Spinal cord (tissue), 10 donors: ENCODE measurements at places on chromosomes 5 and 9. TPM values are rescaled to one million over a fixed set of nuclear protein-coding genes. Genes with fewer than 3 reads are reported as not detected.

DNA sequence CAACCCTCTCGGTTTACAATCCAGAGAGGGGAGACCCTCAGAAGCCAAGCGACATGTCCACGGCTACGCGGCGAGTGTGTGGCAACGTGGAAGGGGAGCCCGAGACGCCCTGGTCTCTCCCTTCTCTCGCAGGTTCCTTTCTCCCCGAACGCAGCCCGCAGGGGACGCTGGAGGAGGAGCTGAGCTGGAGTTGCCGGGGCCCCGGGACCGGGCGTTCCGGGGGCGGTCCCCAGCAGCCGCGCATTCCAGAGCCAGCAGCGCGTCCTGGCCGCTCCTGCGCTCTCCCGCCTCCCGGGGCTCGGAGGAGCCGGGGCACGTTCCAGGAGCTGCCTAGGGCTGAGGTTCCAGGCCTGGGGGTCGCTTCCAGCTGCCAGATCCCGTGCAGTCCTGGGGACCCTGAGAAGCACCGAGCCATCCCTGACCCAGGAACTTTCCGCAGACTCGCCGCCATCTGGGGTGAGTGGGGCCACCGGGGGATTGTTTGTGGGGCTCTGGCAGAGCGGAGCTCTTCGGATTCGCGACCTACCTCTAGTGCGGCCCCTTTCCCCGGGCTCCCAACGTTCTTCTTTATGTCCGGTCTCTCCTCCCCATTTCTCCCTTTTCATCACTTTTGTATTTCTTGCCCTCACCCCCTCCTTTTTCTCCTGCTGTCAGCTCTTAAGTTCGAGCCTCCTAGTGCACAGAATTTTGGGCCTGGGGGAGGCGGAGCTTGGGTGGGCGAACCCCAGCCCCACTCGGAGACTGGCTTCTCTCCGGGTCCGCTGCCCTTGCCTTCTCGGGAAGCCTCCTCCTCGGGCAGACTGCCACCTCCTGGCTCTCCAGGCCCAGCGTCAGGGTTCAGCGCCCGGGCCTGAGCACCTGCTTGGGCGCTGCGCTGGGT, at the start of gene SMIM3:
TSS of gene SMIM3 (plus strand) at position 241 of the 880 bp plus-strand sequence. CDS start 16,684 bp downstream, outside the sequence.
- DNase-seq: peak; percentile 85

- DNase-seq: no peak
Measured at GRCh38 chr5:57538341-57538955, 55.8 kb upstream of the ACTBL2 start.

Gene CDKN2A
- not detected for polyA plus RNA-seq

Gene MED27
- polyA plus RNA-seq: 27.8 TPM

Gene ACOT12
- polyA plus RNA-seq: 0.86 TPM

Gene CSNK1G3
- polyA plus RNA-seq: 27.6 TPM

- DNase-seq: no peak
Measured at GRCh38 chr9:79644048-79644447, 72.3 kb downstream of the TLE4 start.

DNA sequence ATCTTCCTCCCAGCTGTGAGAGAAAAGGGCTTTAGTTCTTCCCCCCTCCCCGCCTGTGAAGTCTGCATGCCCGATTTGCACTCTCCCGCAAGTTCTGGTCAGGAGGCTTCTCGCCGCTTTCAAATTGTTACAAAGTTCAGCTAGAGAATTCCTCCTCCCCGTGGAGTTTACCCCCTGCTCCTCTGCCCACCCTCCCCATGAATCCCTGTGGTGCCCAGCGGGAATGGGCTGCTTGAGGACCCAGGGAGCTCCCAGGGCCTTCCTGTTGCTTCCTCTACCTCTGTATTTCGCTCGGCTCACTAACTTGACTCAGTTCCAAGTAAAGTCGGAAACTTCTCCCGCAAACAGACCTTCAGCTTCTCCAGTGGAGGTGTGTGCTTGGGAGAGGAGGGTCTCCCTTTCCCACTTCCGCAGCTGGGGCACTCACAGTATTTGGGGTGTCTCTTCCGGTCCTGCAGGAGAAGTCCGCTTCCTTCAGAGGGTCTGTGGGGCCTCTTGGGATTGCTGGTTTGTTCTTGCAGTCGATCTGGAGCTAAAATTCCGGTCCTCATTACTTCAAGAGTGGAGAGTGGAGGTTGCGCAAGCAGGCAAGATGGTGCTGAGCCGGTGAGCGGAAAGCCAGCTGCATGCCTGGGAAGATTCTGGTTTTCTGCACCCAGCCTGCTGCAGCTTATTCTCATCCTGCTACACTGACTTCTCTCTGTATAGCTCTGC, 97.8 kb downstream of the ADAMTS12 start:
- no peak for DNase-seq

DNA sequence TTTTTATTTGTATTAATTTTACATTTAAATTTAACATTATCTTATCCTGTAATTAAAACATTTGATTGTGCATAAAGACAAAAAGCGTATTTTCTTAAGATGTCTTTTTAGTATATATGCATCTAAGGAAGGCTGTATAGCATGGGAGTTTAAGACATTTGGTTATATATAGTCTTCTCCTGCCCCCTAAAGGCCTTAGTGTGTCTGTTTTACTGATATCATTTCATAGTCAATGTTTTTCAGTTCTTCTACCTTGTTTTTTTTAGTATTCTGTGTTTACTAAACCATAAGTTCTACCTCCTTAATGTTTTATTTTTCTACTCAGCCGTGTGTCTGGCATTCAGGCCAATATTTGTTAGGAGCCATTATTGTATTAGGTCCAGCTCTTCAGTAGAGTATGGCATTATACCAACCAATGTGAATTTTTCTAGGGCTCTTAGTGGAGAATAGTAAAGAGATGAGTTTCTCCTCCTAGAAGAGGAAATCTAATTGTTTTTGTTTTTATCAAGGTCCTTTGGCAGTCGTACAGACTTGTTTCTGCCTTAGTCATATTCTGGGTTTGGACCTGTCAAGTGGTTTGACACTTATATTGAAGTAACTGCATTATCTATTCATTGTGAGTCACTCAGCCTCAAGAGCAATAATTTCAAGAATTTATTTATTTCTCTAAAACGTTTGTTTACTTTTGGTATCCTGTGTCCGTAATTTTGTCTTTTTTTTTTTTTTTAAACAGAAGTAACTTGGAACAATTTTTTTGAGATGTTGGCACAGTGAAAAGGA, 74.8 kb downstream of the SLF1 start:
- DNase-seq: no peak

- DNase-seq: no peak
Measured at GRCh38 chr5:134420343-134420742, 8.7 kb upstream of the CDKN2AIPNL start.

- DNase-seq: no peak
Measured at GRCh38 chr5:75363111-75363510, 26.1 kb downstream of the HMGCR start.

GRCh38 chr9:121279776-121280388, 11.9 kb downstream of the GSN start:
- DNase-seq: no peak

GRCh38 chr9:133904346-133905090, 87.6 kb downstream of the VAV2 start:
- DNase-seq: no peak

DNA sequence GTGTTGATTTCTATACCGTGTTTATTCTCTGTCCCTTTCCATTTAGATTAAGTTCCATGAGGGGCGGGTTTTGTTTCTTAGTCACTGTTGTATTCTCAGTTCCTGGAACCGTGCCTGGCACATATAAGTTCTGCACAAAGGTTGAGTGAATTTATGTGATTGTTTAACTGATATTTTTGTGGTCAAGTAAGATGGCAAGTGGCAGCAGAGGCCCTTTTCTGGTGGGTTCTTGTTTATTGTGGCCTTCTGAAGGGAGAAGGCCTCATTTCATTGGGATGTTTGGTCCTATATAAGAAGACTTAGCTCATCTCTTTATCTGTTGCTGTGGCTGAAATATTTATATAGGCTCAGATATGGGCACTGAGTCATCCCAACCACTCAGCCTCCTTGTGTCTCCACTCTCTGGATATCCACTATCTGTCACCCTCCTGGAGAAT, 262.5 kb downstream of the PSAT1 start:
- no peak for DNase-seq

GRCh38 chr5:59430066-59430685, 463.4 kb downstream of the PDE4D start:
- no peak for DNase-seq

Gene PCDHGA1
- 3.8 TPM for polyA plus RNA-seq

- peak; percentile 50 for DNase-seq
Measured at GRCh38 chr5:145198525-145199260, 636.4 kb downstream of the PRELID2 start.

Gene SPACA9
- 13.9 TPM for polyA plus RNA-seq

- no peak for DNase-seq
Measured at GRCh38 chr9:84598921-84599636, 70.5 kb upstream of the NTRK2 start.

DNA sequence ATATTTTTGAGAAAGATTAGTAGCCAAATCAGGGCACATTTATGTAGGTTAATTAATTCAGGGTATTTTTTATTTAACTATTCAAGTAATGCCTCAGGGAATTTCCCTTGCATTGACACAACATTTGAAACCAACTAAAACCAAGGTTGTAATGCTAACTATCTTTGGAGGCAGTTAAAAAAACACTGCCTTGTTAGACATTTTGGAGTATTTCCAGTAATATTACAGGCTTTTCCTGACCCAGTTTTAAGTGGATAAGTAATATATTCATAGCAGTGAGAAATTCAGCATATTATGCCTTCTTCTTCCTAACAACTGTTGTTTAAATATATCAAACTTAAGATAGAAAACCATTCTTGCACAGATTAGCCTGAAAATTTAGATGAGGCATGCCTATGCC, 175.1 kb downstream of the TMC1 start:
- DNase-seq: no peak

GRCh38 chr5:77209495-77210090, 887 bp upstream of the PDE8B start:
- DNase-seq: no peak

DNA sequence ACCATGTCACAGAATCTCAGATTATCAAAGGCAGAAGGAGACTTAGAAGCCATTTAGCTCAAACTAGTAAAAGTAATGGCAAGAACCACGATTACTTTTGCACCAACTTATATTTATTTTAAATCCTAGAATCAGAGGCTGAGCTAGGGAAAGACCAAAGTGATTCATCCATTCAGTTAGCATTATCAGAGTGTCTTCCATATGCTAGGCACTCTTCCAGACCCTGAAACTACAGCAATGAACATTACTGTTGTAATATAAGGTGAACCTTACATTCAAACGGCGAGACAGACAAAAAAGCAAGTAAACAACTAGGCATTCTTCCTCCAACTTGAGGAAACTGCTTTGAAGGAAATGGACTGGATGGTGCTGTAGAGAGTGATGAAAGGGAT, 7.9 kb downstream of the PDE6A start:
- DNase-seq: no peak
